Epithelial cell of proximal tubule (primary cell): ENCODE measurements at places on chromosomes 7 and 10. TPM values are rescaled to one million over a fixed set of nuclear protein-coding genes. Genes with fewer than 3 reads are reported as not detected.

AUTS2 gene
- 7.3 and 10.0 TPM in 2 replicates for total RNA-seq

PDSS1 gene
- 8.8 and 25.0 TPM in 2 replicates for total RNA-seq

SLC35G1 gene
- 4.7 and 6.0 TPM in 2 replicates for total RNA-seq

NSUN6 gene
- 5.4 and 7.2 TPM in 2 replicates for total RNA-seq

INA gene
- 6.5 and 18.4 TPM in 2 replicates for total RNA-seq

CYP2W1 gene
- total RNA-seq: not detected in 2 replicates

OR2A42 gene
- not detected in 2 replicates for total RNA-seq

PDK4 gene
- total RNA-seq: 0.29 and 0.52 TPM in 2 replicates

CALCR gene
- total RNA-seq: not detected in 2 replicates

RBM20 gene
- 0.07 and 0.46 TPM in 2 replicates for total RNA-seq

EPHA1 gene
- 4.5 and 14.4 TPM in 2 replicates for total RNA-seq

RSPH10B2 gene
- 0.07 and 0.23 TPM in 2 replicates for total RNA-seq

GPR15LG gene
- 1.0 TPM in 1 of 2 replicates, not detected in the other for total RNA-seq

RAB11FIP2 gene
- total RNA-seq: 6.1 and 8.5 TPM in 2 replicates

GDF2 gene
- total RNA-seq: not detected in 2 replicates

MACROH2A2 gene
- total RNA-seq: 53.2 and 62.8 TPM in 2 replicates

PNLIPRP1 gene
- not detected in 2 replicates for total RNA-seq

INMT gene
- total RNA-seq: 0.81 TPM in 1 of 2 replicates, not detected in the other

EN2 gene
- total RNA-seq: not detected in 2 replicates

TSPAN13 gene
- 21.7 and 25.8 TPM in 2 replicates for total RNA-seq

LIPK gene
- not detected in 2 replicates for total RNA-seq

BMPR1A gene
- 15.5 and 22.4 TPM in 2 replicates for total RNA-seq

DCLRE1A gene
- 7.9 and 12.0 TPM in 2 replicates for total RNA-seq

PON3 gene
- total RNA-seq: not detected in 2 replicates

GBX1 gene
- not detected in 2 replicates for total RNA-seq
